ENCODE measurements at places on chromosomes 5 and 9. TPM values are rescaled to one million over a fixed set of nuclear protein-coding genes. Genes with fewer than 3 reads are reported as not detected.

DNA sequence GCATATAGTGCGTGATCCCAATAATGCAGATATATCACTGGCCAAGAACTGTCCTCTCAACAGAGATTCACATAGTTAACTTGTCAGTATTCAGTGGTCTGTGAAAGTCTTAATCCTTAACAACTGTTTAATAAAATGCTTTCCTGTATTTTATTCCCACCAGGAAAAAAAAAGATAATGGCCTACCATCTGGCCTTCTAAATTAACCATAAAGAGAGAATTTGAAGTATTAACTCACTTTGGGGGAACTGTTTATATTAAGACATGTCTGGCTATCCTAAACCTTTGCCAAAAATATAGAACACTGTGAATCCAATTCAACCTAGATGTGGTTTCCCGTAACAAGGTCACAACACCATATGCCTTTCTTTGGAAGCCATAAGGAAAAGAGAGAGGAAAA is 818 bp upstream of the FREM1 start:
- DNase-seq: no peak

GRCh38 chr5:129658801-129659200 is 89.1 kb upstream of the MINAR2 start:
- DNase-seq: no peak

DNA sequence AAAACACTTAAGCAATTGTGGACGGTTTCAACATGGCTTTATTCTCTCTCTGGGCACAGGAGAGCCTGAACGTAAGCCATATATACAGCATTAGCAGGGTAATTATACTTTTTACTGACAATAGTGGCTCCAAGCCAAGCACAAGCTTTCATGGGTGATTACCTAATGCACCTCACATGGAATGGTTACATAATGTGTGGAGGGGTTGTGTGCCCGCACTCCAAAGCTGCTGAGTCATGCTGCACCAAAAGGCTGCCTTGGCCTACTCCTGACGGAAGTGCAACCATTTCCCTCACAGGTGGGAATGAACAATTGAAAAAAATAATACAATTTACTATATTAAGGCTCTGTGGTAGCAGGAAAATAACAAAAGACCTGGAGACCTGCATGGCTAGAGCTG is 86.5 kb upstream of the ATP10B start:
- DNase-seq: no peak

- no peak for DNase-seq
These were observed 177.9 kb upstream of the FST start for GRCh38 chr5:53302529-53302928.

DNA sequence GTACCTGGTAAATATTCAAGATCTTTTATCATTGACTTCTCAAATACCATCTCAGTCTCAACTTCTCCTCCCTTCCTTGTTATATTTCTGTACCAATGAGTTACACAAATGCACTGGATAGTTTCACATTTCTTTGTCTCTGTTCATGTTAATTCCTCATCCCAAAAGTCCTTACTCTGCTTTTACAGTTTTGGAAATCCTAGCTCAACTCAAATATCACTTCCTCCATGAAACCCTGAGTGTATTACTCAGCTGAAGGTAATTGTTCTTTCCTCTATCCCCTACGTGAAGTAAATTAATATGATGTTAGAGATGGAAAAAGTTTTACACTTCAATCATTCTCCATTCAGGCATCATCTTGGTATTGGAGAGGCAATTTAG is 241.5 kb downstream of the TLE4 start:
- no peak for DNase-seq

DNA sequence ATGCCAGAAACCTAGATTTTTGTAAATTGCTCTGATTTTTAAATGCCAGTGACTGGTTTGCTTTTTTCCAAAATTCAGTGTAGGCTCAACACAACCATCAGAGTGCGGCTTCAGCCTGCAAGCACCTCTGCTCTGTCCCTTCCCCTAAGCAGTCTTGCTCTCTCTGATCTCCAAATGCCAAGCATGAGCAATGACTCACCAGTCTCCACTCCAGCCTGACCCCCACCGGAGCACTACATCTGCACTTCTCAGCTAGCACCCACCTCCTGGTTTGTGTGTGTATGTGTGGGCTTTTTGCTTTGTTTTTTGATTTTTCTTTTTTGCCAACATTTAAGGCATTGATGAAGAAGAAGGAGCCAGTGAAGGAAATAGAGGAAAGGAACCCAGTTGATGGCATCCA is 61.4 kb upstream of the ADRA1B start:
- no peak for DNase-seq

GRCh38 chr9:98326459-98327248 is 71.2 kb upstream of the TBC1D2 start:
- DNase-seq: no peak

- no peak for DNase-seq
These were observed 156.1 kb downstream of the TTC39B start for GRCh38 chr9:15150939-15151338.

DNA sequence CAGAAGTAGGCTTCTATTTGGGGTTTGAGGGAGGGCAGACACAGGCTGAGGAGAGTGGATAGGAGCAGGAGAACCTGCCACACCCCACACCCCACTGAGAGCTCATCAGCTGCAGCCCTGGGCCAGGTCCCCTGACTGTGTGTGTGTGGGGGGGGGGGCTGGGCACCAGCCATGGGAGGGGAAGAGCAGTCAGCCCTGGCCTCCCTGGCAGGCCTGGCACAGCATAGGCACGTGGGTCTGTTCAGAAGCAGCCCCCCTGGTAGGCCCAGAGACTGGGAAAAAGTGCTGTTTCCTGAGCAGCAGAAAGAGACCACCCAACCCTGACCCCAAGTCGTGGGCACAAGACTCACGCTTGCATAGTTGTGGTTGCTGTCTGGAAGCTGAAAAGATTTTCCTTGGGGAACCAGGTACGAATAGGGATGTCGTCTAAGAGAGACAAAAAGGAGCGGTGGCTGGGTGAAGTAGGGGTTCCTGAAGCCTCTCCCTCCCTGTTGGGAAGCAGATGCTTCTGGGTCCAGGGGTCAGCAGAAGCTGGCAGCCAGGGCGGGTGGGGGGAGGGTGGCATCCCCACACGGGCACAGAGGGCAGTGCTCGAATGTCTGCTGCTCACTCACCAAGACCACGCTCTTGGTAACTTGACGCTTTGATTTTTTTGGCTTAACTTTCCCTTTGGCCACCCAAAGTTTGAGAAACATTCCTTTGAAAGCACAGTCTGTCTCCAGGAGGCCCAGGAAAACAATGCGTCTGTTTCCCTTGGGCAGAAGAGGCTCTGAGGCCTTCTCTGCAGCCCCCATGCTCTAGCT is 2.9 kb downstream of the NSMF start:
- DNase-seq: no peak

GRCh38 chr9:37405764-37406380 is 16.6 kb upstream of the GRHPR start:
- DNase-seq: no peak

- DNase-seq: no peak
These were observed 496.8 kb downstream of the MAT2B start for GRCh38 chr5:164002214-164002613.

DNA sequence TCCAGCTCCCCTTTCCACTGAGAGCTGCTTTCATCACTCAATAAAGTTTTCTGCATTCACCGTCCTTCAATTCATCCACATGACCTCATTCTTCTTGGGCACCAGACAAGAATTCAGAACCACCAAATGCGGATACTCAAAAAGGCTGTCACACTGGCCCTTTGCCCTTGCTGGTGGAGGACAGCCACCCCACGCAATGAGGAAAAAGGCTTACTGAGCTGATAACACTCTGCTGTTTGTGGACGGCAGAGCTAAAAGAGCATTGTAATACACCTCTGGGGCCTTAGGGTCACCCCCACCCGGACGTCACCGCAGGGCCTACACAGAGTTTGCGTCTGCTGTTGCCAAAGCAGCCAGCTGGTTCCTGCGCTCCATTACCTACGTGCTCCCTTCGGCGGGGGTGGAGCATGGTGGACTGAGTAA is 51.2 kb upstream of the ZNF608 start:
- no peak for DNase-seq

DNA sequence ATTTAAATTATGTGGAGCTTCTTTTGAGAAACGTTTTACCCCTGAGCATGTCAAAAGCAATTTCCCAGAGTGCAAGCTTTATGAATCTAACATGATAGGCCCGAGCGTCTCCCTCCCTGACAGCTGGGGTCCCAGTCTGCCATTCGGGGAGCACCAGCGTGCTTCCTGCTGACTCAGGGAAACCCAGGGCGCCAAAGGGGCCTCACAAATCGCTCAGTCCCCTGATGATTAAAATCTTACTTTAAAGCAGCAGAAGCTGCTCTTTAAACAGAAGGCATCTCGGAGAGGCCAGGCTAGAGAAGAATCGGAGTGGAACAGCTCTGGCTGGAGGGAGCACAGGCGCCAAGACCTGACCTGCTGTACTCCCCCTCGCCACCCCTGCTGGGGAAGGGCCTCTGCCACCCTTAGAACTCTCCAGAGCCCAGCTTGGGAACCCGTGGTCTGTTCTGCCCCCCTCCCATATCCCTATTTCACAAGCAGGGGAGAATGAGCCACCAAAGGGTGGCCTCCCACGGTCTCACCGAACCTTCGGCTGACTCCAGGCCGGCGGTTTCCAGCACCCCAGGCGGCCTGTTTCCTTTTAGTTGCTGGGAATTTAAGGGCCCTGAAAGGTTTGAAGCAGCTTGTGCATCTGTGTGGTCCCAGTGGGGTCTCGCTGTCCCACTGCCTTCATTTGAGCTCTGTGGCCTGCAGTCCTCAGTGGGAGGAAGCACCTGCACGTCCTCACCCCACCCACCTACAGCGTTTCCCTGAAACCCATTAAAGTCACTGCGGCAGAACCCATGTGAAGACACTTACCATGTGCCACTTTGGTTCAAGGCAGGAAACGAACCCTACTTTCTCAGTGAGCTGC is 147.6 kb downstream of the COL23A1 start:
- DNase-seq: no peak

DNA sequence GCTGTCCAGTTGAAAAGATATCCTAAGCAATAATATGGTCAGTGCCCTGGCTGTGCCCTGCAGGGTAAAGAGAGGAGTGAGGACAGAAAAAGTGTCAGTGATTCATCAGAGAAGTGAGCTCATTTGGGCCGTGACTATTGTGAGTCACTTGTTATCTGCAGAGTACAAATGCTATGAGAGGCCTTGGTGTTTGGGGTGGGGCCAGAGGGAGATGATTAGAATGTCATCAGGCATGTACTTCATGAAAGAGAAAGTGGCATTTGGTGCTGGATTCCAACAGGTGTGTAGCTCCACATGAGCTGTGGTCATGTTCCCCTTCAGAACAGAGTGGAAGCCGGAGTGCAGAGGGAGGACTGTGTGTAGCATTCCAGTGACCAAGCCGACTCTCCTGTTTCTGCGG is 174.1 kb downstream of the KDM4C start:
- DNase-seq: no peak

GRCh38 chr9:122099271-122099869 is 6.3 kb upstream of the TTLL11 start:
- DNase-seq: peak; percentile 47

GRCh38 chr5:93589152-93589828 is 6.3 kb downstream of the NR2F1 start:
- no peak for DNase-seq

DNA sequence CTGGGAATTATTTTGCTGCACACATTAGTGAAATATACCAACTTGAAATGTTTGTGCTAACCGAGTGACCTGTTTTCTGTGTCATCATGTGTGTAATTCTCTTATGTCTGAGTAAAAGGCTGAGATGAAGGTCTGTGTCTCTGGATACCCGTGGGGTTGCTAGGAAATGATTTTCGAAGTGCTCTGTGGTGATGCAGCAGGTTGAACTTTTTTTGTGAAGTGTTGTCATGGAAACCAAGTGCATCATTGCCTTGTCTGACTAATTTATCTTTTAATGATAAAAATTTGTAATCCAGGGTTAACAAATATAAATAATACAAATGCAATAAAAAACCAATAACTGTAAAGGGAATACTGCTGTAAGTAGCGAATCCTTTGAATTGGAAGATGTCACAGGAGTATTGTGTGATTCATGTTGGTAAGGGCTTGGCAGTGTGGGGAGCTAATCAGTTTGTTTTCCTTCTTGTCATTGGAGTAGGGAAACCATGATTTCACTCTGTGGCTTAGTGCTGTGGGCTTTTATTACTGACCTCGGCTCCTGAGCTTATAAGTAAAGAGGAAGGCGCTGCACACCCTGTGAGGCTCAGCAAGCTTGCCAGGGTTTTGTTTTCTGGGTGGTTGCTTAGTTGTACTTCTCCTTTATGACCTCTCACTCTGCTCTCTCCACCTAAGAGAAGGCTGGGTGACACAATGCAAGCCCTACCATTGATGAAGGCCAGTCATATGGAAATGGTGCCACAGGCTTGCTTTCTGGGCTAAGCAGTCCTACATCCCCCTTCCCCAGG is 22.3 kb downstream of the PDE8B start:
- DNase-seq: no peak

- DNase-seq: peak; percentile 65
These were observed 1.5 kb upstream of the IRX2 start for GRCh38 chr5:2752821-2753439.

DNA sequence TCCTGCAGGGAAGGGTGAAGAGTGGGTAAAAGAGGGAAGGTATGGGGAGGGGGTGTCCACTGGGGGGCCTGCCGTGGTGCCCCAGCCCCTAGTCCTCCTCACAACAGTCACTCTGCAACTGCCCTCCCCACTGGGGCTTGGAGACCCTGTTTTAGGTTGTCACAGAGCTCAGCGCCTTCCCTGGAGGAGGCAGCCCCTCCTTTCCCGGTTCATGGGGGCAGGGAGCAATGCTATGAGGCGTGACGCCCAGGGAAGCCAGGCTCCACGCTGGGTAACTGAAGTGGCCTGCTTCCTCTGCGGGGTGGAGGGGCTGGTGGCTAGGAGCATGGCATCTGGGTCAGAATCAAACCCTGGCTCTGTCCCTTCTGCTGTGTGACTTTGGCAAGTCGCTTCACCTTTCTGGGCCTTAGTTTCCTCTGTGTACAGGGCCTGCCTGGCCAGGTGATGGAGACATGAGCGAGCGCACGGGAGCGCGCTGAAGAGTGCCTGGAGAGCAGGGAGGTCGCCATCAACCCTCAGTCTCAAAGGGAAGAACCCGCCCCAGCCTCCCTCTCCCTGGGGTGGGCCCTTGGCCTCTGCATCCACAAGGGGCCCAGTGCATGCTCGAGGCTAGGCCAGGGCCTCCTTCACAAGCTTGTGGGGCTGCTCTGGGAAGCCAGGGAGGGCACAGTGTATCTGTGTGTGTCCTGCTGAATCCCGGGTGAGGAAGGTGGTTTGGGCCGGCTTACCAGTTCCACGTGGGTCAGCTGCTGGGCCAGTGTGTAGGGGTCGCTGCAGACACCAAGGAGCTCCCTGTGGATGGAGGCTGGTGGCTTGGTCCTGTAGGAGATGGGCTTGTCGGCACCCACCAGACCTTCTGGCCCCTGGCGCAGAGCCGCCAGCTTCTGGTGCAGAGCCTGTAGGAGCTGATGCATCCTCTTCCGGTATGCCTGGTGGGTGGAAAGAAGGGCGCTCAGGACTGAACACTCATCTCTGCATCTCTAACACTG is 56.4 kb upstream of the RNF130 start:
- DNase-seq: peak; percentile 45

SLC12A7 gene
- total RNA-seq: 38.6 TPM

ZNF883 gene
- total RNA-seq: 20.2 TPM

PCDHGA10 gene
- 2.2 TPM for total RNA-seq

C5orf63 gene
- total RNA-seq: not detected

ITK gene
- not detected for total RNA-seq

ORM2 gene
- total RNA-seq: 0.90 TPM
